Sigmoid colon (tissue), 7 donors: ENCODE measurements at places on chromosomes 11 and 22. TPM values are rescaled to one million over a fixed set of nuclear protein-coding genes. Genes with fewer than 3 reads are reported as not detected.

Gene PRR14L
- polyA plus RNA-seq = 18.1 TPM

Gene OR51I2
- polyA plus RNA-seq = not detected

Gene SYT8
- 1.8 TPM for polyA plus RNA-seq

Gene OR52I1
- polyA plus RNA-seq = not detected

Gene HEPN1
- polyA plus RNA-seq = not detected
